ENCODE measurements at places on chromosomes 1 and 21.

GRCh38 chr21:39176271-39176709 lies 7.0 kb downstream of the PSMG1 start:
- H3K4me3 ChIP-seq: no peak overlapping the region
- H3K36me3 ChIP-seq: peaks cover 42% of the 10 kb centered on the region
- no peak overlapping the region for H3K27ac ChIP-seq
- ATAC-seq: no peak

GRCh38 chr1:170716835-170717429 lies 53.0 kb downstream of the PRRX1 start:
- no peak overlapping the region for H3K27ac ChIP-seq
- H3K4me3 ChIP-seq: no peak overlapping the region
- ATAC-seq: no peak
- no peaks in the 10 kb centered on the region for H3K36me3 ChIP-seq
- no peaks in the 10 kb centered on the region for H3K4me1 ChIP-seq
- no peaks in the 10 kb centered on the region for H3K27me3 ChIP-seq

DNA sequence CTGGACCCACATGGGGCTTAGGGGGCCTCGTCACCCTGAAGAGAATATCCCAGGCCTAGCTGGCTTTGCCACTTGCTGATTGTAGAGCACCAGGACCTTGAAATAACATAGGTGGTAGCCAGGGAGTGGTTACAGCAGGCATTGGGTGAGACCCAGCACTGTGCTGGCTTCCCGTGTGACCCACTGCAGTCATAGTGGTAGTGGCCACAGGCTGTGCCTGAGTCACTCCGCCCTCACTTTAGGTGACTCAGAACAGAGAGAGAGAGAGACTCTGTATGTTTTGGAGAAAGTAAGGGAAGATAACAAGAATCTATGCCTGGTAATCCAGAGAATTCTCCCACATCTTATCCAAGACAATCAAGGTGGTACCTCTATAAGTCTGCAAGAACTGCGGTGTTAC lies 98.7 kb upstream of the LHX8 start:
- peak; percentile 27 for ATAC-seq
- no peaks in the 10 kb centered on the region for H3K27me3 ChIP-seq
- H3K36me3 ChIP-seq: no peaks in the 10 kb centered on the region
- no peaks in the 10 kb centered on the region for H3K4me1 ChIP-seq
- H3K27ac ChIP-seq: no peak overlapping the region

DNA sequence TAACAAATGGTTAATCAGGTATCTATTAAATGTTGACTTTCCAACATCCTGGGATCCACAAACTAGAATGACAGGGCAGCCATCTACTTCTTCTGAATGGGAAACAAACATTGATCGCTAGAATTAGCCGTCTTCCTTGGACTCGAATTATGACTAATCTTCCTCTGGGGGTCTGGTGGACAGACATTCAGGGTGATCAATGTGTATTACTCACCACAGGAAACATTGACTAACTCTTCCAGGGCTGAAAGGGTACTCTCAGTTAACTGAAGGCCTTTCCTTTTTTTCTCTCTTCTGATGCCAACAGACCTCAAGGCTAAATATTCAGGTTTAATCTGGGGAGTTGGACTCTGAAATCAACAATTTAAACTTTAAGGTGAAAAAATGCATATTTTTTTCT lies 9.5 kb downstream of the NOL9 start:
- H3K27me3 ChIP-seq: no peaks in the 10 kb centered on the region
- ATAC-seq: no peak
- H3K27ac ChIP-seq: peak overlapping the region; percentile 61
- peaks cover 25% of the 10 kb centered on the region for H3K4me1 ChIP-seq

DNA sequence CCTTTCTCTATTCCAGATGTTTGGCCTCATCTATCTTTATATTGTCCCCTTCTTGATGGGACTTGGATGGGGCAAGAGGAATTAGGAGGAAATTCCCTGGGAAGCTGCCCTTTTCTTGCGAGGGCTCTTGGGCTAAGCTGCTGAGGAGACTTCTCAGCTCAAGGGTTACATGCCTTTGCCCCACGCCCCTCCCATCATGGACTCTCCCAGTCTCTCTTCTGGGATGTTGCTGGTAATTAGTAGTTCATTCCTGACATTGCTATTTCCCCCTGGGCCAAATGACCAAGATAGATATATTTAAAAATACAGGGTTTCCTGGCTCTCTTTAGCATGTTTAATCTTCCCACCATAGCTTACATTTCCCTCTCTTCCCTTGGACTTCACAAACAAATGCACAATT lies 90.6 kb upstream of the RALGPS2 start:
- H3K4me3 ChIP-seq: no peak overlapping the region
- peak overlapping the region; percentile 51 for H3K27ac ChIP-seq
- H3K27me3 ChIP-seq: no peaks in the 10 kb centered on the region
- peaks cover 26% of the 10 kb centered on the region for H3K4me1 ChIP-seq
- no peaks in the 10 kb centered on the region for H3K36me3 ChIP-seq

DNA sequence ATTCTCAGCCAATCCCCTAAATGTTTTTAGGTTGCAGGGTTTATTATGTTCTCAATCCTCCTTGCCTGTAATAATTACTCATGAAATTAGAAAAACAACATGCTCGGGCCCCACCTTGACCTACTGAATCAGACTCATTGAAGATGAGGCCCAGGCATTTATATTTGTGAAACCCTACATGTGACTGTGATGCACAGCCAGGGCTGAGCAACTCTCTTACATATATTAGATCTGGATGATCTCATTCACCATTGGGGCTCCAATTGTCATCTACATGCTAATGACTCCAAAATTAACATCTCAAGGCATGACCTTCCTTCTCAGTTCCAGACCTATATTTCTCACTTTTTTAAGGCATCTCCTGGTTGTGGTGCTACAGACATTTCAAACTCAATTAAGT lies 103.3 kb downstream of the WDR3 start:
- H3K27ac ChIP-seq: no peak overlapping the region
- H3K4me1 ChIP-seq: no peaks in the 10 kb centered on the region
- H3K27me3 ChIP-seq: peaks cover 20% of the 10 kb centered on the region
- no peak for ATAC-seq
- H3K4me3 ChIP-seq: no peak overlapping the region

GRCh38 chr1:245599371-245600174 lies 444.8 kb downstream of the KIF26B start:
- no peak for ATAC-seq
- no peaks in the 10 kb centered on the region for H3K36me3 ChIP-seq
- no peaks in the 10 kb centered on the region for H3K27me3 ChIP-seq
- no peak overlapping the region for H3K27ac ChIP-seq

DNA sequence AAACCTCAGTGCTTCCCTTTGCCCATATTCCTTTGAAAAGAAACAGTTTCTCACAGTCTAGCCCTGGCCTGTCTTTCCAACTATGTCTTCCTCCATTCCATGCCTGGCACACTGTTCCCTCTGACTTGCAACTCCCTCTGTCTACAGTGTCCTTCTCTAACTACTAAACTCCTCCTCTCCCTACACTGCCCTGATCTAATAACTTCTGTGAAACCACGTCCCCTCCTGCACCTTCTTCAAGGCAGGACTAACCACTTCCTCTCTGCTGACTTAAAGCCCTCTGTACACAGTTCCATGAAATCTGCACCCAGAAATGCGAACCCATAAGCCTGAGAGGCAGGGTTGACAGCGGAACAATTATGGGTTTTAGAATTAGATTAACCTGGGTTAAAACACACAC lies 62.2 kb upstream of the ATP1B1 start:
- H3K4me1 ChIP-seq: peaks cover 23% of the 10 kb centered on the region
- H3K27ac ChIP-seq: no peak overlapping the region
- H3K27me3 ChIP-seq: peaks cover 11% of the 10 kb centered on the region
- peak; percentile 81 for ATAC-seq
- H3K36me3 ChIP-seq: no peaks in the 10 kb centered on the region

- no peak overlapping the region for H3K27ac ChIP-seq
- peaks cover 66% of the 10 kb centered on the region for H3K27me3 ChIP-seq
- peaks cover 7% of the 10 kb centered on the region for H3K4me1 ChIP-seq
- no peaks in the 10 kb centered on the region for H3K36me3 ChIP-seq
- H3K4me3 ChIP-seq: no peak overlapping the region
These were observed 3.6 kb downstream of the AJAP1 start for GRCh38 chr1:4657960-4658541.

- no peak for ATAC-seq
- H3K27me3 ChIP-seq: peaks cover 9% of the 10 kb centered on the region
- no peak overlapping the region for H3K27ac ChIP-seq
- H3K4me1 ChIP-seq: no peaks in the 10 kb centered on the region
These were observed 44.0 kb downstream of the FAM163A start for GRCh38 chr1:179786815-179787685.

GRCh38 chr1:196056966-196057365 lies 551.3 kb downstream of the KCNT2 start:
- H3K27me3 ChIP-seq: no peaks in the 10 kb centered on the region
- no peak for ATAC-seq
- H3K36me3 ChIP-seq: no peaks in the 10 kb centered on the region
- no peak overlapping the region for H3K4me3 ChIP-seq
- H3K27ac ChIP-seq: no peak overlapping the region

- no peak overlapping the region for H3K4me3 ChIP-seq
- H3K36me3 ChIP-seq: peaks cover 35% of the 10 kb centered on the region
- H3K27ac ChIP-seq: no peak overlapping the region
- no peak for ATAC-seq
- no peaks in the 10 kb centered on the region for H3K27me3 ChIP-seq
These were observed 70.8 kb downstream of the PLPP3 start for GRCh38 chr1:56508523-56508983.

DNA sequence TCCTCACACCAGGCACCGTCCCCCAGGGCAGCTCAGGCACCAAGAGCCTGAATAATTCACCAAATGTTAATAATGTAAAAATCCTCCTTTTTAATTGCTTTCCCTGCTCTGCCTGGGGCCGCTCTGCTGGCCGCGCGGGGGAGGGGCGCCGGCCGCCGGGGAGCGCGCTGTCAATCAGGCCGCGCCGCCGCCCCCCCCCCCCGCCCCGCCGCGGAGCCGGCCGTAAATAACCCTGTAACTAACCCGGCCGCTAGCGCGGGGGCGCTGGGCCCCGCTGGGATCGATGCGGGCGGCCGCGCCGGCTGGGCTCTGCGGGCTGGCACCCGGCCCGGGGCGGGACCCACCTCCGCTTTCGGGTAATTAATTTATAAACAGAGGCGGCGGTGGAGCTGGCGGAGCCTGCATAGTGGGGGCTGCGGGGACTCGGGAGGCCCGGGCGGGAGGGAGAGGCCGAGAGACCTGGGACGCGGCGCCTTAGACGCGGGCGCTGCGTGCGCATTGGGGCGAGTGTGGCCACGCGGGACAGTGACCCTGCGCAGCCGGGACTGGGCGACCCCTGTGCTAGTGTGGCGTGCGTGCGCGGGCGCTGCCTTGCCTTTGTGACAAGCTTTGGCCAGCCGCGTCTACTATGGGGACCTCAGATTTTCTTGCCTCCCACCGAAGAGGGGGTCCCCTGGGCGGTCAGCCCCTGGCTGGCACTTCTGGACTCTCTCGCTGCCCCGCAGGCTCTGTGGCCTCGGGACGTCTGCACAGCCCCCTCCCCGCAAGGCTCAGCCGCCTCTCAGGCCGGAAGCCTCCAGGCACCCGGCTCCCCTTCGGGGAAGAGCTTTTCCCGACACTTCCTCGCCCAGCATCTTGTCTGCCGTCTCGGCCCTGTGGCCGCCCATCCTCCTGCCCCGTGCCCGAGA lies 16.6 kb downstream of the SAMD11 start:
- H3K4me3 ChIP-seq: peak overlapping the region; percentile 74
- no peak overlapping the region for H3K27ac ChIP-seq
- H3K4me1 ChIP-seq: peaks cover 16% of the 10 kb centered on the region

DNA sequence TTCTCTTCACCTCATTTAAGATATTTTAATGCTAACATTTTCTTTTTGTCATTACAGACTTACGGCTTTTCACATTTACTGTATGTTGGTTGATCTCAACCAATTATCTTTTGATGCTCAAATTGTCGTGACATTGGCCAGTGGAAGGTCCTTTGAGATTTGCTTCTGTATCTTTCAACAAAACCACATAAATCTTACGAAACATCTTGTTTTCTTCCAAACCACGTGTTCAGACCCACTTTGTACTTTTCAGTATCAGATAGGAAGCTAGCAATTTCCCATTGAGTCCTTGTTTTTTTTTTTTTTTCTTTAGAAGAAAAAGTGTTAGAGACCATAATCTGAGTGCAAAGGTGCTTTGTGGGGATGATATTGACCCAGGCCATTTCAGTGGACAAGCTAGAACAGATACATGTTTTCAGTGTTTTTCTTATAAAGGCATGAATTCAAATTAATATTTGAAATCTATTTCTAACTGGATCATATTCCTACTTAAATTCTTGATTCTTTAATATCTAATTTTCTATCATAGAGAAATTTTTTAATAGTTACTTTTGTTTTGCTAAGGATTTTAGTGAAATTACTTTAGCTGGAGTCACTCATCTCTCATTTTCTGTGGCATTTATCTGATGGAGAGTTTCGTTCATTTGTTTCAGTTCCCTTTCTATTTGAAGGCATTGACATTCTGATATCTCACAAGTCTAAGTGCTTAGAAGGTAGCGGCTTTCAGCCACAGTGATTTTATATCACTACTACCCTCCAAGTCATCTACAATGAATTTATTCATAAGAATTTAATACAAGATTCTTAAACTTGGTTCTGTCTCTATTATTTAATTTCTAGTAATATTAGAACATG lies 26.7 kb downstream of the ATG4C start:
- peak; percentile 90 for ATAC-seq
- H3K27me3 ChIP-seq: no peaks in the 10 kb centered on the region
- H3K4me3 ChIP-seq: peak overlapping the region; percentile 62
- H3K27ac ChIP-seq: peak overlapping the region; percentile 83
- H3K4me1 ChIP-seq: peaks cover 46% of the 10 kb centered on the region

- H3K27me3 ChIP-seq: no peaks in the 10 kb centered on the region
- no peak for ATAC-seq
- no peak overlapping the region for H3K4me3 ChIP-seq
- peaks cover 33% of the 10 kb centered on the region for H3K36me3 ChIP-seq
- no peaks in the 10 kb centered on the region for H3K4me1 ChIP-seq
- no peak overlapping the region for H3K27ac ChIP-seq
These were observed 191.9 kb upstream of the DMRTA2 start for GRCh38 chr1:50615036-50615750.

DNA sequence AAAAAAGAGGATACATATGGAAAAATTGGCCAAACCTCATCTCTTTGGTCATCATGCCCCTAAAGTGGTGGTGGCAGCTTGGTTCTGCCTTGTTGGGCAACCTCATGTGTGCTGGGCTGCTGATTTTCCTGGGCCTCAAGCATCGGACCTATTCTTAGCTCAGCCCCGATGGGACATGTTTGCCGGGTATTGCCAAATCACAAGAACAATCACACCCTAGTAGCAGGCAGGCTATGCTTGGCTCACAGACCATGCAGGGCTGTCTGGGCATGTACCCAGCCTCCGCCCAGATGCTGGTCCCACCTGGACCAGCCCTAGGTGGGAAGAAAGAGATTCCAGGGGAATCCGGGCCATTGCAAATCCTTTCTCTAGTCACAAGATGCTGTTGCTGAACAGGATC lies 189.4 kb upstream of the FGGY start:
- no peak overlapping the region for H3K4me3 ChIP-seq
- no peak for ATAC-seq
- no peaks in the 10 kb centered on the region for H3K27me3 ChIP-seq
- H3K4me1 ChIP-seq: no peaks in the 10 kb centered on the region
- H3K27ac ChIP-seq: no peak overlapping the region
- H3K36me3 ChIP-seq: no peaks in the 10 kb centered on the region

GRCh38 chr1:84611796-84612195 lies 37.6 kb upstream of the CTBS start:
- no peaks in the 10 kb centered on the region for H3K27me3 ChIP-seq
- peaks cover under 1% of the 10 kb centered on the region for H3K36me3 ChIP-seq
- ATAC-seq: no peak
- H3K4me3 ChIP-seq: no peak overlapping the region
- H3K27ac ChIP-seq: no peak overlapping the region

Data from stimulated activated memory B cell treated with anti-CD40 and anti-IgM and Interleukin-4, amounts not matched to agents 10 μg/mL and 1 μg/mL and 100 μg/mL, for 72 hours (primary cell).